ENCODE measurements at places on chromosomes 3 and 15.

DNA sequence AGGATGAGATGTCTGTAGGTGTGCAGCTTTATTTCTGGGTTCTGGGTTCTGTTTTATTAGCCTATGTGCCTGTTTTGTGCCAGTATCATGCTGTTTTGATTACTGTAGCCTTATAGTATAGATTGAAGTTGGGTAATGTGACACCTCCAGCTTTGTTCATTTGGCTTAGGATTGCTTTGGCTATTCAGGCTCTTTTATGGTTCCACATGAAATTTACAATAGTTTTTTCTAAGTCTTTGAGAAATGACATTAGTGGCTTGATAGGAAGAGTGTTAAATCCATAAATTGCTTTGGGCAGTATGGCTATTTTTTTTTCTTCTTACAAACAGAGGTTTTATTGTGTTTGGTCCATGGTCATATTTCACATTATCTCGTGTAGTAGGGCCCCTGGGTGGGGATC lies 285.8 kb upstream of the GADL1 start:
- DNase-seq: no peak

DNA sequence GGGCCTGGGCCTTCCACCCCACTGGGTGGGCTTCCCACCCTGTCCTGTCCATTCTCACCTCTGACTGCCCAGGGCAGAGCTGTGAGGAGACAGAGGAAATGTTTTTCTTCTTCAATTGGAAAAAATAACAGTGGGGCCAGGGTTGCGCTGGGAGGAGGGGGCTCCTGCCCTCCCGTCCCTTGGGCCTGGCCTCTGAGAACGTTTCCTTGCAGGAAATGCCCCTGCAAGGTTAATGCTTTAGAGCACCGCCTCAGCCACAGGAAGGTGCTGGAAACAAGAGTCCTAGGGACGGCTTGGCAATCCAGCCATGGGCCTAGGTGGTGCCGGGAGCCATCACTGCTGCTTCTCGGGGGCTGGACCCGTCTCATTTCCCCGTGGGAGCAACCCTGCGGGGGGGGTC lies 3.8 kb upstream of the PLXND1 start:
- DNase-seq: no peak

DNA sequence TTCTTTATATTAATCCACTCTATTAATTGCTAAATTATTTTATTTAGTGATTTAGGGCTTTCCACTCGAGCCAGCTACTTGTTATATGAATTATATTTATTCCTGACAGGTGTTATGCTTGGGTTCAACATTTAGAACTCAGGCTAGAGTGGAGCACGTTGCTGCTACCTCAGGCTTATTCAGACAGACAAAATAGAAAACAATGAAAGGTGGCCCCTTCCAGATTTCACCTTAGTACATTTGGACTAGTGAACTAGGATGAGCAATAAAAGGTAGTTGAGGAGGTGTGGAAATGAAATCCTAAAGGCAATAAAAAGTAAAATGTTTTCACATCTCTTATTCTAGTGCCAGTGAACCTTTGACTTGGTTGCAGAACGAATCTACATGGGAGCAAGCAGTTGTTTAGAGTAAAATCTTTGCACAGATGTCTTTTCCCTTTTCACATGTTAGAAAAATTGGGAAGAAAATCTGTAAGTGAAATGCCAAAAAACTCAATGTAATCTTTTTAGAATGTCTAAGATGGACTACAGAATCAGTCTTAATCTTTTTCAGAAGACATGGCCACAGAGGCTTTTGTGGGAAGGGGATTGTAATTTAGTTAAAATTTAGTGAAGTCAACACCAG lies 63.8 kb downstream of the AKAP13 start:
- DNase-seq: no peak

GRCh38 chr3:134377896-134378295 lies 3.6 kb upstream of the AMOTL2 start:
- no peak for DNase-seq

DNA sequence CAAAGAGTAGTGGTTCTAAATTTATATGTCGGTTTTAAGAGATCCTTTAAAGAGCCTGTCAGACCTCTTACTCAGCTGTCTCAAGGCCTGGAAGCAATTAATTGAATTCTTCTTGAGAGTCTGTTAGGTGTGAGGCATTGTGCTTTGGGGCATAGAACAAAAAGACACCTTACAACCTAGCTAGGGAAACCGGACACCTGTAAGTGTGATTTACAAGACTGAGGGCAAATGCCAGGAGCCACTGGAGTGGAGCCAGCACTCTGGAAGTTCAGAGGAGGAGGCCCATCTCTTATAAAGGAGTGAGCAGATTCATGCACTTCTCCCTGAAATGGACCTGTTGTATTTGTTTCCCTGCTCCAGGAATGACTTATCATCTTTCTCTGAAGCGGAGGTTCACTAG lies 97.7 kb upstream of the NUDT16 start:
- no peak for DNase-seq

- DNase-seq: no peak
These were observed 219.6 kb downstream of the MTHFS start for GRCh38 chr15:79677241-79677640.

GRCh38 chr15:93066224-93066681 lies 22.8 kb downstream of the RGMA start:
- DNase-seq: no peak

DNA sequence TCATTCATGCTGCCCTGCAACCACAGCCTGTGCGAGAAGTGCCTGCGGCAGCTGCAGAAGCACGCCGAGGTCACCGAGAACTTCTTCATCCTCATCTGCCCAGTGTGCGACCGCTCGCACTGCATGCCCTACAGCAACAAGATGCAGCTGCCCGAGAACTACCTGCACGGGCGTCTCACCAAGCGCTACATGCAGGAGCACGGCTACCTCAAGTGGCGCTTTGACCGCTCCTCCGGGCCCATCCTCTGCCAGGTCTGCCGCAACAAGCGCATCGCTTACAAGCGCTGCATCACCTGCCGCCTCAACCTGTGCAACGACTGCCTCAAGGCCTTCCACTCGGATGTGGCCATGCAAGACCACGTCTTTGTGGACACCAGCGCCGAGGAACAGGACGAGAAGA lies 4.7 kb downstream of the TRIM42 start:
- DNase-seq: no peak

DNA sequence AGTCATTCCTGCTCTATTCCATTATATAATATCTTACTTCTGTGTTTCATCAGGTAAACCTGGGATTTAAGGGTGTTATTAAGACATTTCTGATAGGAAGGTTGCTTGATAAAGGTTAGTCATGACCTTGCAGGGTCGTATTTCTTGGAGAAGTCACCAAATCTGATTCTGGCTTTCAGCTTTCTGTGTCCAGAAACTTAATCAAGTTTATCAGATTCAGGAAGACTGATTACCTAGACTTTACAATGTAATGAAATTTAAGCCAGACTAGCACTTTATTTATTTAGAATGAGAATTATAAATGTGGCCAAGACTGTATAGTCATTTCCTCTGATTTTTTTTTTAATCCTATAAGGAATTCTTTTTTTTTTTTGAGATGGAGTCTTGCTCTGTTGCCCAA lies 81.9 kb downstream of the NEO1 start:
- DNase-seq: no peak

All from stimulated activated CD8-positive, alpha-beta memory T cell treated with anti-CD3 and anti-CD28 coated beads, Interleukin-2, amount 100 ng/mL, for 1 hour (primary cell).